Hepatic stellate cell (primary cell): ENCODE measurements at places on chromosomes 3 and 15.

DNA sequence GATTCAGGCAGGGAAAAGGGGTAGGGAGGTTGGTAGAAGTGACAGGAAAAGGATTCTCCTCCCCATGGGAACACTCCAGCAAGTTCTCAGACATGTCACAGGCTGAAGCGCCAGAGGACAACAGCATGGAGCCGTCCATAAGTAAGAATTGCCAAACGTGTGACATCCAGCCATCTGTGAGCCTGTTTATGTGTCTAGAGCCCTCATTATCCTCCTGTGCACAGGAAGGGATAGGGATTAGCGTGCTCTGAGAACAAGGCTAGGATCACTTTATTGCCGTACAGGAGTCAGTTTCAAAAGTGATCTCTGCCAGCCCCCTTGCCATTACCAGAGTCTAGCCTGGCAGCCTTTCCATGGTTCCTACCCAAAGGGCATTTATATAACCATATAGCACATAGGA is 549.5 kb downstream of the NTRK3 start:
- no peak for DNase-seq

DNA sequence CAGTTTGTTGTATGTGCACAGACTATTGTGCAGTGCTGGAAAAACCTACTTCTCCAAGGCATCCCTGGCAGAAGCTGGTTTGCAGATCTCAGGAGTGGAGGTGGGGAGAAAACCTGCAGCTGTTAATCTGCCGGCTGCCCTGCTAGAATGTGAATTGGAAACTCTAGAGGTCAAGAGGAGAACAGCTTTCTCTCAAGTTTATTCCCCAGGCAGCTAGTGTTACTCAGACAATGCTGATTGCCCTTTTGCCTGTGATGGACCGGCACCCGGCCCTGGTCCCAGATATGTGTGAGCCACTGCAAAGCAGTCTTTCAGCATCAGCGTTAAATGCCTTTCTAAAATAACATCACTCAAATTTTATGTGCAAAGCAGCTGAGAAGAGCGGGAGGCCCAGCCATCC is 129.7 kb upstream of the TPM1 start:
- no peak for DNase-seq

DNA sequence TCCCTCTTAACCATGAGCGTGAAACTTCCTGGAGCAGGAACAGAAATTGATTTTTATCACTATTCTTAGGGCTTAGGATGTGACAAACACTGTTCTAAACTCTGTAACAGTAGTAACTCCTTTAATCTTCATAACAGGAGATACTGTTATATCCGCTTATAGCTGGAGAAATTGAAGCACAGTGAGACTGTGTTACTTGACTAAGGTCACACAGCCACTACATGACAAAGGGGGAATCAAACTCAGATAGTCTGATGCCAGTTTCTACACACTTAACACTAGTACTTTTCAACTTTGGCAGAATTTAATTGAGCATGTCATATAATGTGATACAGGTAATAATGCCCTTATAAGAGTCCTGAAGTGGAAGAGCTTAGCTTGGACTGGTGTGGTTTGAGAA is 800 bp upstream of the TARS3 start:
- DNase-seq: no peak

GRCh38 chr3:193347521-193348501 is 30.7 kb downstream of the ATP13A5 start:
- DNase-seq: no peak

DNA sequence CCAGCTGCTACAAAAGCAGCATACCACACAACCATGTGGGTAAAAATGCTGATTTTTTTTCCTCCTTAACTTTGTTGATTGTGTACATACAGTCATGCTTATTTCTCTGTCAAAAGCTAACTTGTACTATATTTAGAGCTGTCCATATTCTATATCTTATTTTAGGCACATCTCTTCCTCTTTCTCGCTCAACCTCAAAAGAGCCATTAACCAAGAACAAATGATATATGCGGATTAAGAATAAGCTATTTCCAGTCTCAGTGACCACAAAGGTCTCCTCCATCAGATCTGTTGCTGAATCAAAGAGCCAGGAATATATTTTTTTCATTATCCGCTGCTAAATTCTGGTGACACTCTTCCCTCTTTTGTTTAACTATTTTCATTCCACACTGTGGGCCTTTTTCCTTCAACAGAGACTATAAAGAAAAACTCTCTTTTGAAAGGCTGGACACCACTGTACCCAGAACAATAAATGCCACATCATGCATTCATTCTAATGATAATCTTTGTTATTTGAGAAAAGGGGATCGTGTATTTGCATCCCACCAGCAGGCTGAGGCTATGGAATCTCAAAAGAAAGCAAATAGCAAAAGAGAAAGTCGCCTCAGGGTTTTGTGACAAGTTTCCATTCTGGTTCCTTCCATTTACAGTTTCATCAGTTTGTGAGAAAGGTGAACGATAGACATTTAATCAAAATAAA is 8.0 kb downstream of the TMEM212 start:
- no peak for DNase-seq

DNA sequence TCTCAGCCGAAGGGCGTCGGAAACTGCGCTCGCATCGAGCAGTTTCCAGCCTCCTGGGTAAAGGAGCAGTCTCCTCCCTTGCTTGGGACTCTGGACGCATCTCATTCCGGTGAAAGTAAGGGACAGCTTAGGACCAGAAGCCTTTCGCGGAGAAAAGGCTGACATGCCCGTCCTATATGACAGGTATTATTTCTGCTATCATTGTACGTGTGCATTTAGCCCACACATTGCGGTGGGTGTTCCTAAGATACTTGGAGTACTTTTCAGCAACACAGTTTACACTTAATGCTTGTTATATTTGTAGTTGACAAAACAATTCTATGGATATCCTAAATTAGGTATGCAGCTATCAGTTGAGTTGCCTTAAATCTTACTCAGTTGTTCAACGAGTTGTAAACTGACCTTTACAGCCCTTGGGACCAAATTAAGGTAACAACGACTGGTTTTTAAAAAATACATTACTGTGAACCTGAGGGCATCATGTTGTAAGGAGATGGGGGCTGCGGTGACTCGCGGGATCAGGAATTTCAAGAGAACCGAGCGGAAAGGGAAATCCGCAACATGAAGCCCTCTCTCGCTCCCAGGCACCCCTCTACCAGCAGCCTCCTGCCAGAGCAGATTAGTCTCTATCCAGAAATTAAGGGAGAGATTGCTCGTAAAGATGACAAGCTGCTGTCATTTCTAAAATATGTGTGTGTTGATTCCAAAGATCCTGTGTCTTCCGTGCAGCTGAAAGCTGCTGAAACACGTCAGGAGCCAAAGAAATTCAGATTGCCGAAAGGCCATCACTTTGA is 632 bp upstream of the COPS2 start:
- peak; percentile 11 for DNase-seq

- no peak for DNase-seq
Measured at GRCh38 chr15:70825841-70826240, 28.1 kb downstream of the LARP6 start.

DNA sequence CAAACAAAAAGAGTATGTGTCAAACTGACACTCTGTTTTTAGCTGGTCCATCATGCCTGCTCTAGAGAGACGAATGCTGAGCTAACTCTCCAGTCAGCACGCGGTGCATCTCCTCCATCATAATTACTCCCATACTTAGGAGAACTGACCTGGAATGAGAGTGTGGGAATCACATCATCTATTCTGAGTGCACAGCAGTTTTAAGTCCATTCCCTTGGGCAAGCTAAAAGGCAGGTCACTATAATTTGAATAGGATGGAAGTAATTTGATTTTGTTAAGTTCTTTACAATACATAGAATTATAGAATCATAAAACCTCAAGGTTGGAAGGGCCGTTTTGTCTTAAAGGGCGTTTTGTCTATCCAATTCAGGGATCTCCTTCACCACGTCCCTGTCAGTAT is 251.6 kb downstream of the XXYLT1 start:
- no peak for DNase-seq
